ENCODE measurements at places on chromosomes 13 and 19.

DNA sequence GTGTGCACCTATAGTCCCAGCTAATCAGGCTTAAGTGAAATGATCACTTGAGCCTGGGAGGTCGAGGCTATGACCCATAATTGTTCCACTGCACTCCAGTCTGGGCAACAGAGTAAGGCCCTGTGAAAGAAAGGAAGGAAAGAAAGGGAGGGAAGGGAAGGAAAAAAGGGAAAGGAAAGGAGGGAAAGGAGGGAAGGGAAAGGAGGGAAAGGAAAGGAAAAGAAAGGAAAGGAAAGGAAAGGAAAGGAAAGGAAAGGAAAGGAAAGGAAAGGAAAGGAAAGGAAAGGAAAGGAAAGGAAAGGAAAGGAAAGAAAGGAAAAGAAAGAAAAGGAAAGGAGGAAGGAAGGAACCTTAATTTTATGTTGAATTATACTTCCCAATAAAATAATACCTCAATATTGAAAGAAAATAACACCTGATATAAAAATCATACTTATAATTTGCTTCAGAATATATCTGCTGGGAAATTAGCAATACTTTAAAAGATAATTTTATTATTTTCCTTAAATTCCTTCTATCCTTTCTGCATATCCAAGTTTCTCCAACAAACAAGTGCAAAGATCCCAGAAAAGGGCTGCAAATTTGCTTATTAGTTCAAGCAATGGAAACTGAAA is 177.3 kb downstream of the KLF12 start:
- no peak for DNase-seq

- DNase-seq, result no peak
Measured at GRCh38 chr13:76790980-76791819, 95.0 kb downstream of the KCTD12 start.

DNA sequence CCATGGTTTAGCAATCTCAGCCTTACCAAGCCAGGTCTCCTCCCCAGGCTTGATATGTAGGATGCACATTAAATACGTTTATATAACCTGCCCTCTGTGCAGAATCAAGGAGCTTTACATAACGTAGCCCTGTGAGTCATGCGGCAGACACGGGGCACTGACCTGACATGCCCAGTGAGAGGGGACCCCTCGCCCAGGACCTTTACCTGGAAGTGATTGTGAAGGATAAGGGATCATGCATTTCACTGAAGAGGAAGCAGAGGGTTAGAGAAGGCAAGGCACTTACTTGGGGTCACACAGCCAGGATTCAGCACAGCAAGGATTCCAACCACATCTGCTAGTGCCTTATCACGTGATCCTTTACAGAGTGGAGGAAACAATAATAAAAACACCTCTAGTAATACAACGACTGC is 18.9 kb upstream of the FOSB start:
- DNase-seq, result no peak

- DNase-seq, result peak; percentile 8
Measured at GRCh38 chr13:109422161-109422560, 364.2 kb downstream of the IRS2 start.

GRCh38 chr13:20393273-20394168 is 132.1 kb downstream of the CRYL1 start:
- DNase-seq, result no peak

- DNase-seq, result no peak
Measured at GRCh38 chr13:51679616-51680015, 95.4 kb downstream of the WDFY2 start.

DNA sequence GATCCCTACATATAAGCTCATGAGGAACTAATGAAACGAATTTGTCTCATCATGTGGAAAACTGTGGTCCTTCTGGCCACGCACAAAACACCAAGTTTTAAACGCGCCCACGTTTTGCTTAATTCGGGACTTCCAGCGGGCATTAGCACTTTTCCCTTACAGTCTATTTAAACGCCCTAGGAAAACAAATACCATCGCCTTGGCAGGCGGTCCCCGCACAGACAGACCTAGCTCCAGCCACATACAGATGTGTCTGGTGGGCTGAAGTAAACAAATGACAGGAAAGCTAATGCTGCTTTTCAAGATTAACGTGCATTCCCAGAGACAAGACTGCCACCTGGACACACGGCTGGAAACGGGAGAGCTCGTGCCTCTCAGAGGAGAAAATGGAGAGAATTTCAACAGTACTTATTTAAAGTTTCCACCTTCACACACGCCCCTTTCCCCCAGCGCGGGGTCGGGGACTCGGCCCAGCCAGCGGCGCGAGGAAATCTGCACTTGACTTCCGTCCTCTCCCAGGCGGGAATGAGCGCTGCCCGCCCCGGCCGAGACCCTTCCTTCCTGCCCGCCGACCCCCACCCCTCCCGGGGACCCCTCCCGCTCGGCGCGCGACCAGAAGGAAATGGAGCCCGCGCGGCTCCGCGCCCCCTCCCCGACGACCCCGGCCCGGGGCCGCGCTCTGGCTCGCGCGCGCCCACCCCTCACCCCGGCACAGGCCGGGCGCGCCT is 931 bp downstream of the USP12 start:
- peak; percentile 61 for DNase-seq

DNA sequence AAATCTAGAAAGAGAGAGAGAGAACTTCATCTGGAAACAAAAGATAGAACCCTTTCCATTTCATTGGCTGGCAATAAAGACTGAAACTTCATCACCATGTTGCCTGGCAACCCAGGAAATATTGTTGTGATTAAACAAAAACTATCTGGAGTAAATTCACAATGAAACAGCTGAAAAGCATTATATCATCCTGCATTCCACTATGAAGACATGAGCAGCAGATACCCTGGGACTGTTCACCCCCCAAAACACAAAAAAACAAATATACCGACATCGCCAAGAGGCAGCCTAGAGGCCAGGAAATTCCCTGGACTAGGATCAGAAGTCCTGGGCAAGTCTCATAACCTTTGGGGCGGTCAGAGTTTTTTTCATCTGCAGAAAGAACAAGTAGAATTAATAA is 158.3 kb downstream of the FOXO1 start:
- no peak for DNase-seq

DNA sequence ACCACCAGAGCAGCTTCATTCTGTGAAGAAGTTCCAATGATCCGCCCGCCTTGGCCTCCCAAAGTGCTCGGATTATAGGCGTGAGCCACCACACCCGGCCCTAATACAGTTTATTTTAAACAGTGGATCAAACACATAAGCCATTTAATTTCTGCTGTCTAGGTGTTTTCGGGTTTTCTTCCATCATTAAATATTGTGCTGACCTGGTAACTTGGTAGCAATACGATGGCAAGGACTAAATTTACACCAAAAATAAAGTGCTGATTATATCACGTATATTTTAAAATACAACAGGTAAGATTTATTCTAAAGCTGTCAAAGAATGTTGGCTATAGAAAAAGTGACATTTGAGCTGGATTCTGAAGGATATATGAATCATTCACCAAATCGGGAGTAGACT is 1.3 kb downstream of the MED4 start:
- DNase-seq, result no peak

- peak; percentile 48 for DNase-seq
Measured at GRCh38 chr13:31908696-31909411, 122.7 kb upstream of the FRY start.

DNA sequence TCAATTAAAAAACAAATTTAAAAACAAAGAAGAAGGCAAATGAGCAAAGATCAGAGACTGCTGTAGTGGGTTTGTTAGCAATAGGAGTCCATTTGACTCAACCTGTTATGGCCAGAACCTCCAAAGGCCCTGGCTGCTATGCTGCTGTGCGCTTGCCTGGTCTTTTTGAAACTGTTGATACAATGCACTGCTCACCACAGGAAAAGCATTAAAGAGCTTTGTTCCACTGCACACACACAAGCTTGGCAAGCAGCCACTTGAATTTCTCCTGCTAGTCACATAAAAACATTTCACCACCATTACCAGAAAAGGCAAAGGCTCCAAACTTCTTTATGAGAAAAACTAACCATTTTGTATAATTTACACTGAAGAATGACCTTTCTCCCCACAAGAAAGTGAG is 132.2 kb downstream of the FREM2 start:
- no peak for DNase-seq

- no peak for DNase-seq
Measured at GRCh38 chr13:109415057-109415456, 371.3 kb downstream of the IRS2 start.

GRCh38 chr19:37867831-37868230 is 38.6 kb downstream of the WDR87 start:
- no peak for DNase-seq

DNA sequence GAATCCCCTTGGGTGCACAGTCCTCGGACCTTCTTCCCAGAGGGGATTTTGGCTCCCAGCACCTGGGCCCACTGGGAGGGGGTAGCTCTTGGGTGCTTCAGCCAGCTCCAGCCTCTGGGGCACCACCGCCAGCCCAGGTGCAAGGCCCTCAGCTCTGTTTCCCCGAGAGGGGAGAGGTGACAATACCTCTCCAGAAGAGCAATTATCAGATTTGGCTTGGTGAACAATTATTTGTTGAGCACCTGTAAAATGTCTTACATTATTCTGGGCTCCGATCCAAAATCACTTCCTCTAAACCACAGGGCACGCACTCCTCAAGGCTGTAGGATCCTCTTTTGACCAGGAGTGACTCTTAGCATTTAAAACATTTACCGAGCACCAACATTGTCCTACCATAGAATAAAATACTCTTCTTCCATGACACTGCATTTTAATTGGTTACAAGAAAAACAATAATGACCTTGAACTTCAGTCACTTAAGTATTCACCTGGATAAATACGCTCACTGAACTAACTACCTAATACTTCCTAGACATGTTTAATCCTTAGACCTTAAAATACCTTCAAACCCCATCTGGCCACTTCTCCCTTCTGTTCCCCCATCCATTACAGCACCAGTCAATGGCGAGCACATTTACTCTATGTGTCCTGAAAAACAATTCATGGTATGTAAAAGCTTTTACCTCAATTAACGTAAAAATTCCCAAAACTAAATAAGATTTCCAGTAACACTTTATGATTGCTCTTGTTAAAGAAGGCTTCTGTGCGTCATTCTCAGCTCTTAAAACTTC is 54.8 kb downstream of the ABCC4 start:
- DNase-seq, result peak; percentile 77

DNA sequence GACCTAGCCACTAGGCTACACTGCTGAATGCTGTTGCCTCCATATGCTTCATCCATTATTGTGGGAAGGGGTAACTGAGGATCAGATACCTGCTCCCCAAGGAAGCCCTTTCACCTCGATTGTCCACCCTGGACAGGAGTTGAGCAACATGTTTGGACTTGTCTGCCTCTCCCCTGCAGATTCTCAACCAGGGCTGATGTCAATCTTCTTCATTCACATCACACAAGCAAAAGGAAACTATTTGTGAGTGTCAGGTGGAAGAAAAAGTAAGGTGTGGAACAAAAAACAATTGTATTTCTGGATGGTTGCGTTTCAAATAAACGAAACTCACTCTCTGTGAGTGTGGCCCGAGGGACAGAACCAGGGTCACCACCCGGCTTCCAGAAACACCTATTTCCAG is 29.5 kb upstream of the MUC16 start:
- DNase-seq, result no peak

GRCh38 chr19:10290876-10291553 is 1.3 kb downstream of the ICAM5 start:
- DNase-seq, result peak; percentile 92

DNA sequence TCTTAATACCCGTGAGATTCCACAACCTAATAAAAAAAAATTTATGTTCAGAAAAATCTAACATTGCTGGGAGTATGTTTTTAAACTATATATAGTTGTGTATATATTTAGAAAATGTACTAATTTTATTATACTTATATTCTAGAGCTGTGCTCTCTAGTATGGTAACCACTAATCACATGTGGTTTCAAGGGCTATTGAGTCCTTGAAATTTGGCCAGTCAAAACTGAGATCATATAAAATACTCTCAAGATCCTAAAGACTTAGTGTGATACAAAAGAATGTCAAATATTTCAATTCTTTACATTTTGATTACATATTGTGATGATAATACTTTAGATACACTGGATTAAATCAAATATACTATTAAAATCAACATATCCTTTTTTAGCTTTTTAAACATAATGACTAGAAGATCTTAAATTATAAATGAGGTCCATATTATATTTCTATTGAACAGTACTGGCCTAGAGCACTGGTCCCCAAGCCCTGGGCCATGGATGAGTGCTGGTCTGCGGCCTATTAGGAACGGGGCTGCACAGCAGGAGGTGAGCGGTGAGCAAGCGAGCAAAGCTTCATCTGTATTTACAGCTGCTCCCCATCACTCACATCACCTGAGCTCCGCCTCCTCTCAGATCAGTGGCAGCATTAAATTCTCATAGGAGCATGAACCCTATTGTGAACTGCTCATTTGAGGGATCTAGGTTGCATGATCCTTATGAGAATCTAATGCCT is 176.5 kb upstream of the NBEA start:
- DNase-seq, result no peak

- DNase-seq, result peak; percentile 84
Measured at GRCh38 chr19:55041627-55042343, 3.7 kb upstream of the GP6 start.

- DNase-seq, result no peak
Measured at GRCh38 chr13:96527497-96527896, 437.6 kb downstream of the HS6ST3 start.

GRCh38 chr13:43682701-43683100 is 104.1 kb downstream of the ENOX1 start:
- no peak for DNase-seq

- peak; percentile 25 for DNase-seq
Measured at GRCh38 chr13:110528371-110528770, 33.2 kb downstream of the RAB20 start.

DNA sequence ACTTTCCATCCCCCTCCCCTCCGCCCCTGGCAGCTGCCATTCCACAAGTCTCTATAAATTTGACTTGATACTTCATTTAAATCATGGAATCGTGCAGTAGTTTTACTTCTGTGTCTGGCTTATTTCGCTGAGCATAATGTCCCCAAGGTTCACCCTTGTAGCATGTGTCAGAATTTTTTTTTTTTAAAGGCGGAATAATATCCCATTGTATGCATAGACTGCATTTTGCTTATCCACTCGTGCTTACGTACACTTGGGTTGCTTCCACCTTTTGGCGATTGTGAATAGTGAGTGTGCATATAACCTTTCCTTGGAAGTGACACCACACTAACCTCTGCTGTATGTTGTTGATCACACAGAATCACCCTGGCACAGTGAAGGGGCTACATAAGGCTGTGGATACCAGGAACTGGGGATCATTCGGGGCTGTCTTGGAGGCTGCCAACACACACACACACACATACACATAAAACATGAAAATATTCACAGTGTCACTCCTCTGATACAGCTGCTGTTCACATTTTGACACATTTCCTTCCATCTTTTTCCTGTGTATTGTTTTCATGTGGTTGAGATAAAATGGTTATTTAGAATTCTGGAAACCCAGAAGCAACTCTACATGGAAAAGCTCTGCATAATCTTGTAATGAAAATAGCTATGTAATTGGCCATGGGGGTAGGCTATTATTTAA is 13.3 kb downstream of the ZNF71 start:
- no peak for DNase-seq

GRCh38 chr13:101301053-101301452 is 115.3 kb downstream of the NALCN start:
- no peak for DNase-seq

DNA sequence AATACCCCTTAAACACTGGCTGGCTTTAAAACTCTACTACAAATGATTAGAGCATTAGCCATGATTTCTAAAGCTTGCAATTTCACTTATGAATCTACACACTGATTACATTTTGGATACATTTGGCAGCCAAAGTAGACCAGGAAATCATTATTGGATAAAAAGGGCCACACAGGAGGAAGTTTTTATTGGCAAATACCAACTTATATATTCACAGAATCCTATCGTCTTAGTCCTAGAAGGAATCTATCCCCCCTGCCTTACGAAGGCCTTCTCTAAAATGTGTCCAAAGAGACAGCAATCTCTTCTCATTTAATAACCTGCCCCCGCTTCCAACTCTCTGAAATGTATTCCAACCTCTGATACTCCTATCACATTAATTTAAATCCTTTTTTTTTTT is 52.5 kb downstream of the KLF5 start:
- no peak for DNase-seq
